DMS53 (cell line): ENCODE measurements at places on chromosomes 7 and 10.

GRCh38 chr7:18494821-18495408 lies 634 bp upstream of the HDAC9 start:
- peak; percentile 40 for DNase-seq

DNA sequence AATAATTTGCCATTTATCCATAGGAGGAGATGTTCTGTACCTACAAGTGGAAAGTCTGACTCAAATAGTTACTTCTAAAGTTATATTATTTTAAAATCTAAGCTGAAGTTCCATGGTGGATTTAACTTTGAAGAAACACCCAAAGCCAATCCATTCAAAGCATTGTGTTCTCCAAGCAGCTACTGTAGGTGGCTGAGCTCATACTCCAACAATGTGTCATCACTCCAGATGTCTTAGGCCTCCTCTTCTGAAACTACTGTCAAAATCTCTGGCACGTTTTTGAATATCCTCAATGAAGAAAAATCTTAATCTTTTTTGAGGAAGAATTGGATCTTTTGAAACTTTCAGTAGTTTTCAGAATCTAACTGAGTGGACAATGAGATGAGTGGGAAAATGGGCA lies 169.1 kb downstream of the PTEN start:
- DNase-seq, result no peak

DNA sequence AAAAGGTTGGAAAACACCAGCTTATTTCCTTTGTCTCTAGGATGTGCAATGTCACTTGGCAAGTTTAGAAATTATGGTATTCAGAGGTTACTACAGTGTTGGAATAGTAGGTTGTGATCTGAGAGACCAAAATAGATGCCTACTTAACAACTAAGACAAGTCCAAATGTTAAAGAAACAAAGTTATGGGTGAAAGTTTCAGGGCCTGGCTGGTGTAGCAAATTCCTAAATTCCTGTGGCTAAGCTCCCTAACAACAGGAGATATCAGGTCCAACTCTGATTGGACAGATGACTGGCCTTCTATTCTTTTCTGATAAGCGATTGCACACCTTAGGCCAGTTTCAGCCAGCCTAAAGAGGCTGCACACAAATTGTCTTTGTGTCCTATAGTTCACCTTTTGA lies 873.5 kb downstream of the REEP3 start:
- DNase-seq, result no peak

DNA sequence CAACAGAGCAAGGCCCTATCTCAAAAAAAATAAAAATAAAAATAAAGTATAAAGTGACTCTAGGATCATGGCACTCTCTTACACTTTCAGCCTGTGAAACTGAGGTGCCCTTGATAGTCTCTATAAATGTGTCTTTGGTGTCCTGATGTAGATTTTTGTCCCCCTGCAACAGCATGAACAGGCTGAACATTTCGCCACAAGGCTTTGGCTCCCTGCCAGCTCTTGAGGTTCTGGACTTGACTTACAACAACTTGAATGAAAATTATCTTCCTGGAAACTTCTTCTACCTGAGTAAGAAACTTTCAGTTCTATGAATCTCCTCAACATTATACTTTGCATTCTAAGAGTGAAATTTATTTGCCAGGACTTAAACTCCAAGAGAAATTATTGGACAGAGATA lies 48.1 kb upstream of the BMS1 start:
- DNase-seq, result peak; percentile 17

DNA sequence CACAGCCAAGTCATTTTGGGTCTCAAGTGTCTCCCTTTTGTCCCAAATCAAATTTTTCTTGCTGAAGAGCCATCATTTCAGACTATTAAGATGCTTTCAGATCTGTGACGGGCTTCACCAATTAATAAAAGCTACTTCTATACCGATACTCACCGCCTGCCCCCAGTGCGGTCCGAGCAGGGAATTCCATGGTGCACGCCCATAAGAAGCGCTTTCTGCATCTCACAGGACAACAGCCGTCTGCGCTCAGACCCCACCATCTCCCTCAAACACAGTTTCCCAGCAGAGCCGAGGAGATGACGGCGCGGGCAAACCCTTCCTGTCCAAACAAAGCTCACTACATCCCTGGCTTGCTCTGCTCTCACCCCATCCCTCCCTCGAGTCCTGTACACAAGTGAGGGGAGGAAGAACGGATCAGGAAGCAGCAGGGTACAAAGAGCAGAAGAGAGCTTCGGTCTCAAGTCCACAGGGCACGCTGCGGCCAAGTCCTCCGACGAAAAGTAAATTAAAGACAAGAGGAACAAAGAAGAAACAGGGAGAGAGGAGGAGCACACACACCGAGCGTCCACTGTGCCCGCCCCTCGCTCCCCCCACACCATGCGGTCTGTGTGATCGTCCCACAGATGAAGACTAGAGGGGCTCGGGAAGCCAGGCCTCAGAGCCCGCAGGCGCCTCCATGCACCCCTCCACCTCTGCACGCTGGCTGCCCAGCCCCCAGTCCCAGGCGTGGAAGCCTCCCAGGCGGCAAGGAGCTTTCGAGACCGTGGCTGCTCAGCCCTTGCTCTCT lies 121.9 kb downstream of the MAD1L1 start:
- no peak for DNase-seq

- DNase-seq, result peak; percentile 95
Measured at GRCh38 chr7:103866919-103867318, 122.5 kb downstream of the RELN start.

DNA sequence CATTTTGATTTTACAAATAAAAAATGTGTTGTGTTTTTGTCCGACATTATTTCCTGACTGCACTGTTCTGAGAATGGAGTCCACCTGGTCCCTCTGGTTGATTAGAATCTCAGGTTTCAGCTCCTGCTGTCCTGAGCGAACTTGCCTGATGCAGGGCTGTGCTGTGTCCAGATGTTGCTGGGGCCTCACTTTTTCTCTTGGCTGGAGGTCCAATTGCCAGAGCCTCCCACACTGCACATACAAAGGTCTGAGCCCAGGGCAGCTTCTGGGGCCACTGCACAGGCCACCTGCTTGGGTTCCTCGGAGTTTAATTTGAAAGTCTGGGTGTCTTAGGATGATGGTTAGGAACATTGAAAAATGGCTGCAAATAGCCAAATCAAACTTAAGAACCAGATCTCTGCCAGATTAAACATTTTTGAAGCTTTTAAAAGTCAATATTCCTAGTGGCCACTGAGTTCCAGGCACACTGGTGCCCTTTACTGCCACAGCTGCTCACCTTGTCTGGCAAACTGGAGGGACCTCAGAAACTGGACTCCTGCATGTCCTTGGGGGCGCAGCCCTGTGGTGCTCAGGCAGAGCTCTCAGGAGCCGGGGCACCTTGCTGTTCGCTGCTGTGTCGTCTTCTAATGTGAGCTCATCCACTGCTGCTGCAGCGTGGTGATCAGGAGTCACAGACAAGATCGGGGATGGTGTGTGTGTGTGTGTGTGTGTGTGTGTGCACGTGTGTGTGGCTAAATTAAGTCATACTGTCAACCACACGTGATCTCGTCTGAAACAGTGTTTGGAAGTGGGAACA lies 75.0 kb downstream of the WDR37 start:
- DNase-seq, result no peak

DNA sequence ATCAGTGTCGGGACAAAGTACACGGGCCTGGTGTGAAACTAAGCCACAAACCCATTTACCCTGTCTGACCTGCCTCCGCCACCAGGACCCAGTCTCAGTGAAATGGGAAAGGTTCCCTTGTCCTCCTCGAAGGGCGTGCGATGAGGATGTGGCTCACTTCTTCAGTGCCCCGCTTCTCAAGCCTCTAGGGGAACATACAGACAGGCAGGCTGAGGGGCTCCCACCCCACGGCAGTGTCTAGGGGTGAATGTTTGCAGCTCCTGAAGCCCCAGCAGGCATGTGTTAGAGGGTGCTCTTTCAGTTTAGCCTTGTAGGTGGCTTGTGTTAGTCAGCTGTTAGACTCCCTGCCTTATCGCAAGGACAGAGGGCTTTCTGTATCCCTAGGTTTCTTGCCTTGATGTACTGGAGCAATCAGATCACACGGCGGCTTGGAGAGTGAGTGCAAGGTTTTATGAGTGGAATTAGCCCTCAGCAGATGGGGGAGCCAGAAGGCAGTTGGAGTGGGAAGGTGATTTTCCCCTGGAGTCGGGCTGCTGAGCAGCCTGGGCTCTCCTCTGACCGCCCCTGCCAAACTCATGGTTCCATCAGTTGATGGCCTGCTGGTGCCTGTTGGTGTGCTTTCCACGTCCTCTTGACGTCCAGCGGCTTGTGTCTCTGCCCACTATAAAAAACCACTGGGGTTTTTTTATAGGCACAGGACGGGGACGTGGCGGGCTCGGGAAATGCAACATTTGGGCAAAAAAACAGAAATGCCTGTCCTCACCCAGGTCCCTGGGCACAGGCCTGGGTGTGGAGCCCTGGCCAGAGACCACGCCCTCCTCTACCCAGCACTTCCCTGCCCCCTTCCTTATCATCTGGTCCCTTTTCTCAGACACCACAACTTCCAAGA lies 759 bp downstream of the NUDT1 start:
- peak; percentile 65 for DNase-seq

GRCh38 chr7:158763454-158764033 lies 58.9 kb upstream of the NCAPG2 start:
- DNase-seq, result no peak

GRCh38 chr7:149604521-149604920 lies 106.9 kb upstream of the ZNF746 start:
- DNase-seq, result no peak

DNA sequence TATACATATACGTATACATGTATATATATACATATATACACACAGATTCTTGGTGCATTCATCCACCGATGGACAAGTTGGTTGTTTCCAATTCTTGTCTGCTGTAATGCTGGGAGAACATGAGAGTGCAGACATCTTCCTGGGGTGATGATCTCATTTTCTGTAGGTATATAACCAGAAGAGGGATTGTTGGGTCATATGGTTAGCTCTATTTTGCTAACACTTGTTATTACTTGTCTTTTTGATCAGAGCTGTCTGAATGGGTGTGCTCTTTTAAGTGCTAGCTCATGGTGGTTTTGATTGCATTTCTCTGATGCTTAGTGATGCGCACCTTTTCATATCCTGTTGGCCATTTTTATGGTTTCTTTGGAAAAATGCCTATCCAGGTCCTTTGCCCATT lies 106.4 kb downstream of the TAX1BP1 start:
- no peak for DNase-seq

DNA sequence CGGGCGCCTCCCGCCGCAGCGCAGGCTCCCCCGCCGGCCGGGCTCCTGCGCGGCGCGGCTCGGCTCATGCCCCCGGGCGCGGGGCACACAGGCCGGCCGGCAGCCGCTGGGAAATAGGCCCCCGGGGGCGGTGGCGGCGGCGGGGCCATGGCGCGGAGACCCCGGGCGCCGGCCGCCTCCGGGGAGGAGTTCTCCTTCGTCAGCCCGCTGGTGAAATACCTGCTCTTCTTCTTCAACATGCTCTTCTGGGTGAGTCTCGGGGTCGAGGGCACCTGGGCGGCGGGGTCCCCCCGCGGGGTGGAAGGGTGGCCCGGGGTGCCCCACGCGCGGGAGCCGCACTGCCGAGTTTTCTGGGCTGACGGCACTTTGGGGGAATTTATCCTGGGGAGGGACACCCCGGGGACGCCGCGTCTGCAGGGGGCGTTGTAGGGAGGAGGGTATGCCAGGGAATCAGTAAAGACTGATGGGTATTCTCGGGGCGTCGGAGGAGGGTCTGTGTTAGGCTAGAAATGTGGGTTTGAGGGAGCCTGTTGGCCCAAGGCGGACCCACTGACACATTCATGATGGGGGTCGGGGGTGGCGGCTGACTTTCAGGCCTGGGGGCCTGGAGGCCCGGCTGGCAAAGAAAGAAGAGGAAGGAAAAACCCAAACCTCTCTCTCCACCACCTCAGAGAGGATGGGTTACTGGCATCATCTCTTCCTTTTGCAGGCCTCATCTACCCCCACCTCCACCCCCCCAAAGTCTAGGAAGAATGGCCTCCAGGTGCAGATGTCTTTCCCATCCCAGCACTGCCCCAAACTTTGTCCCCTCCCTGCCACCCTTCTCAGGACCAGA lies 544 bp downstream of the TSPAN33 start:
- peak; percentile 48 for DNase-seq

- DNase-seq, result peak; percentile 69
Measured at GRCh38 chr10:112949143-112949823, 764 bp upstream of the TCF7L2 start.

DNA sequence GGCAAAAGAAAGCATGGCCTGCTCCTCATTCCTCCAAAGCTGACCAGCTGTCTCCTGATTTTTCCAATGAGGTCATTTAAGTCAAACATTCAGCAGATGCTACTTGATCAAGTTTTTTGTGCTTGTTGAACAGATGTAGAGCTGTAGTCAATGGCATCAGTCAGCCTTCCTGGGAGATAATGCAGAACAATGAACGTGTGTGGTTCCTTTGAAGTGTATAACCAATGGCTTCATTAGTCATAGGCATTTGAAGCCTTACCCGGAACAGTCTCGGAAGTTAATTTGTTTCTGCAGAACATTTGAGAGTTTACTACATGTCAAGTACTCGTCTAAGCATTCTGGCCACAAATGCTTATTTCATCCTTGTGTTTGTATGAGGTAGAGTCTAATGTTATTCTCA lies 227.1 kb downstream of the ADRA2A start:
- peak; percentile 35 for DNase-seq

DNA sequence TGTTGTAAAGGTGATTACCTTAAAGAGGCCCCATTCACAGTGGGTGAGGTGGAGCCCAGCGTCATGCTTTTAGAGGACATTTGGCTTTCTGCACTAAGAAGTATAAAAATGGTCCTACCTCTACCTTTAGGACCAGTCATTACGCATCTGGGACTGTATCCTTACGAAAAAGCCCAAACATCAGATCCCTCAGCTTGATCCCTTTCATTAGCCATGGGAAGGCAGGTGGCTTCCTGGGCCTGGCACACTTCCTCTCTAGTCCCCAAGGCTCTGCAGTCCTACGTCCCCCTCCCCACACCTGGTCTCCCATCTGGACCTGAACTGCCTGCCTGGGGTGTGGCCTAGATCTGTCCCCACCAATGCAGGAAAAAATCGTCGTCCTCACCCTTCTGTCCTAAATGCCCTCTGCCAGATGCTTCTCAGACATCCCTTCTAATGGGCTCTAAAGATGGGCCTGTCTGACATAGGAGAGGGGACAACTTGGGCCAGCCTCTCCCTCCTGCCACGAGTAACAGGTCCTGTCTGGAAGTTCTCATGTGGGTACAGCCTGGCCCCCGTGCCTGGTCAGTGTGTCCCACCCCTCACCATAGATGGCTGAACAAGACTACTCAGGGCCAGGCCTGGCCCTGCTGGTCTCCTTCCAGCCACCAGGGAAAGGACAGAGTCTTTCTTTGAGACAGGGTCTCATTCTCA lies 11.8 kb upstream of the SLC18A3 start:
- DNase-seq, result no peak

DNA sequence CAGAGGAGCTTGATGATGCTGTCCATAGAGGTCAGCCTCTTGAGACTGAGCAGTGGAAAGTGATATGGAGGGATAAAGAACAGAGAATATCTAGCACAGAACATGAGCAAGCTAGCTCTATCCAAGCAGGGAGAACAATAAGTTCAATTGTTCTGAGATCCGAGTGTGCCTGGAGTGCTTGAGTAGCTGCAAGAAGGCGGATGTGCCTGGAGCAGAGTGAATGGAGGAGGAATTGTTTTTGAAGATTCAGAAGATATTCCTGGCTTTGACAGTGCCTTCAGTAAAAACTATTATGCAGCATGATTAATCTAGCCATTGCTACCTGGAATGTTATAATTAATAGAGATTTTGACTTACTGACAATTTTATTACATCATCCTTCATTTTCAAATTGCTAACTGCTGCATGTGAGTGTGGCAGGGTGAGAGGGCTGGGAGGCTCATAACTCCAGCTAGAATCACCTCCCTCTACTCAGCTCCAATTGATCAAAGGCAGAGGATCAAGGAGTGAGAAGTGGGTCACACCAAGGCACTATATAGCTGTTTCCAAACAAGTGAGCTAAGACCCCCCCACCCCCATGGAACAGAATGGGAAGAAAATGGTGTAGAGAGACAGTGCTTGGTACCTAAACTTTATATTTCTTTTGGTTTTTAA lies 302.8 kb downstream of the ADRA2A start:
- DNase-seq, result no peak
